Activated CD4-positive, alpha-beta memory T cell treated with anti-CD3 and anti-CD28 coated beads, Interleukin-2, amount 10 ng/mL, durations not matched to agents 7 days and 5 days (primary cell): ENCODE measurements at places on chromosomes 11 and 22. TPM values are rescaled to one million over a fixed set of nuclear protein-coding genes. Genes with fewer than 3 reads are reported as not detected.

SLC22A8 gene
- total RNA-seq: not detected

VPREB1 gene
- total RNA-seq: not detected

FAM227A gene
- total RNA-seq: 0.45 TPM

CCDC15 gene
- 9.2 TPM for total RNA-seq

HEPHL1 gene
- total RNA-seq: not detected

GPHA2 gene
- not detected for total RNA-seq

OR10S1 gene
- not detected for total RNA-seq

MMP10 gene
- not detected for total RNA-seq

USP47 gene
- total RNA-seq: 38.9 TPM

TRIM49D2 gene
- not detected for total RNA-seq

RFPL2 gene
- 2.8 TPM for total RNA-seq
